ENCODE measurements at places on chromosomes 1 and 21. TPM values are rescaled to one million over a fixed set of nuclear protein-coding genes. Genes with fewer than 3 reads are reported as not detected.

DNA sequence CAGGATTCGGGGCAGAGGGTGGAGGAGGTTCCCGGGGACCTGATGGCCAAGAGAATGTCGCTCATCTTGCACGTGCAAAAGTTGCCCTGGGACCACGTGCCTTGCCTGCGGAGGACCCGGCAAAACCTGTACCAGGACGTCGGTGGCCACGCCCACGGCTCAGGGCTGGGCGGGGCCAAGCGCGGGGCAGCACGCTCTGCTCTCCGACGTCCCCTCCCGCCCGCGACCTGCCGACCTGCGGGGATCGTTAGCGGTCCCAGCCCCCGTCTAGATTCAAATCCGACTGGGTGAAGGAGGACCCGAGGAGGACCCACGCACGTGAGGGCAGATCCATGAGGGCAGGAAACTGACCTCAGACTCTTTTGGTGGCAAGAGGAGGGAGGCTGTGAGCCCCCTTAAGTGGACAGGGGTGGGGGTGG lies at the start of gene C1orf167:
C1orf167 (plus strand) TSS at position 206 of the 419 bp plus-strand sequence. CDS start 2,208 bp downstream, outside the sequence.
- peak; percentile 85 for DNase-seq
- no peak within 1 kb of the TSS for H3K27ac ChIP-seq
- H3K27me3 ChIP-seq: peaks cover 15% of the 10 kb centered on the region
- H3K4me3 ChIP-seq: no peak within 1 kb of the TSS

DNA sequence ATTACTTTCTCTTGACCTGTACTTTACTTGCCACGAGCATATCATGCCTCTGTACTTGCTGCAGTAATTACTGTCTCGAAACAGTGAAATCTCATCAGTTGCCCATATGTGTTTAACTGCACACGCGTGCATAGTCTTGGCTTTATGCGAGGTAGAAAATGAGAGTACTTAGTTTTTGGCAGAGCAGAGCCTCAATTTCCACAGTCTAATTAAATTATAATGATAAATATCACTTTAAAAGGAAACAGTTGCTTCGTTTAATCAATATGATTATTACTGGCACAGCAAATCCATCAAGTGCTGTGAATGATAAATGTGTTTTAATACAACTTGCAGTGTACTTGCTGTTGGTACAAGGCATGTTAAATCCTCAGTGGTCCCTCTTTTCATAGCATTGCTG lies 47.6 kb downstream of the ADARB1 start:
- H3K36me3 ChIP-seq: no peaks in the 10 kb centered on the region
- DNase-seq: no peak
- no peak overlapping the region for H3K4me3 ChIP-seq
- H3K27me3 ChIP-seq: no peaks in the 10 kb centered on the region
- H3K4me1 ChIP-seq: no peaks in the 10 kb centered on the region
- no peak overlapping the region for H3K27ac ChIP-seq

GRCh38 chr1:10208537-10208936 lies 1.8 kb upstream of the KIF1B start:
- no peak for DNase-seq
- no peak overlapping the region for H3K4me3 ChIP-seq
- no peaks in the 10 kb centered on the region for H3K36me3 ChIP-seq

SHISA4 gene
- total RNA-seq: 5.8 TPM

- H3K4me3 ChIP-seq: peak overlapping the region; percentile 34
- peaks cover 22% of the 10 kb centered on the region for H3K27me3 ChIP-seq
- no peaks in the 10 kb centered on the region for H3K36me3 ChIP-seq
- H3K4me1 ChIP-seq: peaks cover 2% of the 10 kb centered on the region
- peak overlapping the region; percentile 5 for H3K27ac ChIP-seq
Measured at GRCh38 chr1:174812016-174812415, 187.7 kb upstream of the CACYBP start.
